ENCODE measurements at places on chromosomes 1 and 21. TPM values are rescaled to one million over a fixed set of nuclear protein-coding genes. Genes with fewer than 3 reads are reported as not detected.

Gene KRTAP19-3
- not detected for total RNA-seq

Gene ERRFI1
- 104 TPM for total RNA-seq

Gene LAMB3
- total RNA-seq, result 4.7 TPM

Gene STRIP1
- total RNA-seq, result 39.6 TPM

Gene TLR5
- 0.30 TPM for total RNA-seq

Gene LGR6
- not detected for total RNA-seq

Gene PRR9
- total RNA-seq, result 1.0 TPM

Gene FAM72C
- total RNA-seq, result 4.1 TPM

Gene IFNAR1
- 1.7 TPM for total RNA-seq

Gene PRELP
- total RNA-seq, result not detected

Gene FNDC5
- not detected for total RNA-seq

Gene BMP8A
- total RNA-seq, result not detected

Gene PLK3
- total RNA-seq, result 5.9 TPM

Gene MPZ
- 0.07 TPM for total RNA-seq

Gene LENEP
- not detected for total RNA-seq

Gene PLPPR4
- not detected for total RNA-seq

Gene ETNK2
- total RNA-seq, result 11.1 TPM

Data from MG63 (cell line).